ENCODE measurements at places on chromosomes 4 and X.

GRCh38 chr4:105630670-105631655 is 77.5 kb downstream of the INTS12 start:
- no peak for DNase-seq

DNA sequence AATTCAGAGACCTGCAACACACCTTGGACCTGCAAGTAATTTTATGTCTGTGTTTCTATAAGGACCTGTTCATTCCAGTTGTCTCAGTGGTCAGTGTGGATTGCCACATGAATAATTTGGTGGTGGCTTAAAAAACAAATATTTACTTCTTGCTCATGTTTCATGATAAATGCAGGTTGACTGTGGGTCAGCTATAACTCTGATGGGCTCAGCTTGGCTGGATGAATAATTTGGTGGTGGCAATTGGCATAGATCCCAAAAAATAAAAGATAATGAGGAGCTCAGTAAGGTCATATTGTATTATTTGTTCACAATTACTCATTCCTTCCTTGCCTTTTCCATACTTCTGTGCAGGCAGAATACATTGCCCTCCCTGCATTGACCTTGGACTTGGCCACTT is 18.9 kb upstream of the SCRG1 start:
- no peak for DNase-seq

DNA sequence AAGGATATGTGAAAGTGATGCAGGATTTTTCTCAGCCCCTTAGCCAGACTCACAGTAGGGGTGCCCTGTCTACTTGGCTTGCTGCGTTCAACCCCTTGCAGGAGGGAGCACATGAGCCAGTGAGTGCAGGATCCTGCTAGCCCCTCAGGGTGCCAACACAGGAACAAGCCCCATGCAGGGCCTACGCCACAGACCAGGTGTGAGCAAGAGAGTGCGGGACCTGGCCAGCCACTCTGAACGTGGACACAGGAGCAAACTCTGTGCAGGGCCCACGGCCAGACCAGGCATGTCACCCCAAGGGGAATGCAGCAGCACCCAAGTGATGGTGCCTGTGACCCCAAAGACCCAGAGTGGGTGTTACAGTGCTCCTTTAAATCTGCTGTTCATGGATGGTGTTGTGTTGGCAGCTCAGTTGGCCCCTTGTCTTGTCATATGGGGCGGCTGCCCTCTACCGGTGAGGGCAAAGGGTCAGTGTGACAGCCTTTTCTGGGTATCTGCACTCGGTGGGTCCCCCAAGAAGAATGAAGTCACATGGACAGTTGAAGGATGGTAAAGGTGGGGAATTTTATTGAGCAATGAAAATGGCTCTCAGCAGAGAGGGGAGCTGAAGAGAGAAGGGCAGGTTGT is 188.4 kb upstream of the MAOA start:
- no peak for DNase-seq

GRCh38 chr4:74618166-74618565 is 173.2 kb downstream of the AREG start:
- no peak for DNase-seq

DNA sequence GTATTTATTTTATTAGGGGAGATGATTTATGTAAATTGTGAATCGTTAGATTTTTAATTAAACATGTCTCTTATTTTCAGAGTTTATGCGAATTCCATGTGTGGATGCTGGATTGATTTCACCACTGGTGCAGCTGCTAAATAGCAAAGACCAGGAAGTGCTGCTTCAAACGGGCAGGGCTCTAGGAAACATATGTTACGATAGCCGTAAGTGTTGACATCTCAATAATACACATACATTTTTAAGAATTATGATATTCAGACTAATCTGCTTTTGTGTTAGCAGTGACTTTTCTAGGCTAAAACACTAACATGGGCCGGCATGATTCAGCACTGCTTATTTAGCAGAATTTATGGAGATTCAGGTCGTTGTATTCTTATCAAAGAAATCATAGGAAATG is 91.2 kb downstream of the RAP1GDS1 start:
- DNase-seq, result no peak

- DNase-seq, result no peak
Measured at GRCh38 chrX:24080704-24081103, 25.9 kb downstream of the EIF2S3 start.
